Esophagus squamous epithelium (tissue), 5 donors: ENCODE measurements at places on chromosomes 6 and 20.

GRCh38 chr20:61596687-61597330 lies 344.7 kb downstream of the CDH4 start:
- no peak for DNase-seq

DNA sequence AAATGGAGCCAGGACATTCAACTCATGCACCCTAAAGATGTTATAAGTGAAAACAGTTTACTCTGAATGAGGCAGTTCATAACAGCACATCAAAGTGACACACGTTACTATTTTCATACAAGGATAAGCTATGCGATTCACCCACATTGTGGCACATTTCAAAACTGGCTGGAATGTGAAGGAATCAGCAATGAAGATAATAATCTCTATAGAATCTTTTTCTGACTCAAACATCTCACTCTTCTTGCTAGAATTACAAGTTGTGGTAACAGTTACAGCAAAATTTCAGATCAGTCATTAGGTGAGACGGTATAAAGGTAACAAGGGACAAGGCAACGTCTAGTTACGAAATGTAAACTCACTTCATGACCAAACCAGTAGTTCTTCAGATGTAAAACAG lies 17.5 kb downstream of the TMEM244 start:
- no peak for DNase-seq

DNA sequence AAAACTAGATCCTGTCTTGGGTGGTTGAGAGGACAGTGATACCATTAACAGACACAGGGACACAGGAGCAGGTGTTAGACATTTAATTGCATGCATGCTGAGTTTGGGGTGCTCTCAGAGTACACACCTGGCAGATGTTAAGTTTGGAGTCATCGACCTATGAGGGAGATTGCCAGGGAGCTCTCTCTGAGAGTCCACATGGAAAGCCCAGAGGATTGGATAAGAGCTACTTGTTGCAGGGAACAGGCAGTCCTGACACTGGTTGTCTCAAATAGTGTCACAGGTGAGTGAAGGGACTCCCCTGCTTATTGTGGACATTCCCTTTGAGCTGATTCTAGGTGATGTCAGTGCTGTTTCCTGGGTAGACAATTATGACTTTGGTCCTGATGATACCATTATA lies 3.1 kb downstream of the ATRN start:
- no peak for DNase-seq

DNA sequence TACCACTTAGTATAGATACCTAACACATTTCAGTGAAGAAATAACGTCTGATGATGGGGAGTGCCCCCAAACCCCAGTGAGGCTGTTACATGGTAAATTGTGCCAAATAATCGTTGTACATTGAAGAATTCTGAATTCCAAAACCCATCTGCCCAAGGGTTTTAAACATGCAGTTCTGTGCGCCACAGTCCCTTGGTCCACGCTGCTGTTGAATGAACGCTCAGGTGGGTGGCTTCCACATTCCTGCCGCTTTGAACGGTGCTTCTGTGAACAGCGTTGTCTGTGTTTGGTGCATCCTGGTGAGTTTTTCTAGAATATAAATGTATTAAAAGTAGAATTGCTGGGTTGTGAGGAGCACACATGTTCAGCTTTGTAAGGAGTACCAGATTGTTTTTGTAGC lies 2.9 kb downstream of the GID8 start:
- DNase-seq = no peak

DNA sequence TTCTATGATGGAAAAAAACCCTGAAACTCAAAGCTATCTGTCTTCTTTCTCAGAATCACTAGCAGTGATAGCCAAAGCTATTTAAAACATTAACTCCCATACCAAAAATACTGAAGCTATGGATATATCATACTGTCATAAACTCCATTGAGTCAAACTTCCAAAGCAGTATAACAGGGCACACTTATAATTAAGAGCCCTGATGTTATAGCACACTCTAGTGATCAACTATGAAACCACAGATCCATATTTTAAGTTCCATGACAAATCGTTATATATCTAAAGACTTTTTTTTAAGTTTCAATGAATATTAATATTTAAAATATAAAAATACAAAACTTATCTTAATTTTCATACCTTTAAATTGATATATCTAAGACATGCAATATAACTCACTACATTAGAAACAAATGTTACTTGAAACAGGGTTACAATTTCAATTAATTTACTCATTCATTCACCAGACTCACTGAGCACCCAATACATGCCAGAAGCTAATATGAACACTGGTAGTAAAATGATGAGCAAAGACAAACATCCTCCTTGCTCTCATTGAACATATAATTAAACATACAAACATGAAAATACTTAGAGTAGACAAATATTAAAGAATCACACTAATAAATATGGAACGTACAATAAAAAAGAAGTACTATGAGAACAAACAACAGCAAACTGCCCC lies 69.3 kb downstream of the IBTK start:
- no peak for DNase-seq

GRCh38 chr6:55998576-55998975 lies 123.2 kb upstream of the BMP5 start:
- DNase-seq = no peak

DNA sequence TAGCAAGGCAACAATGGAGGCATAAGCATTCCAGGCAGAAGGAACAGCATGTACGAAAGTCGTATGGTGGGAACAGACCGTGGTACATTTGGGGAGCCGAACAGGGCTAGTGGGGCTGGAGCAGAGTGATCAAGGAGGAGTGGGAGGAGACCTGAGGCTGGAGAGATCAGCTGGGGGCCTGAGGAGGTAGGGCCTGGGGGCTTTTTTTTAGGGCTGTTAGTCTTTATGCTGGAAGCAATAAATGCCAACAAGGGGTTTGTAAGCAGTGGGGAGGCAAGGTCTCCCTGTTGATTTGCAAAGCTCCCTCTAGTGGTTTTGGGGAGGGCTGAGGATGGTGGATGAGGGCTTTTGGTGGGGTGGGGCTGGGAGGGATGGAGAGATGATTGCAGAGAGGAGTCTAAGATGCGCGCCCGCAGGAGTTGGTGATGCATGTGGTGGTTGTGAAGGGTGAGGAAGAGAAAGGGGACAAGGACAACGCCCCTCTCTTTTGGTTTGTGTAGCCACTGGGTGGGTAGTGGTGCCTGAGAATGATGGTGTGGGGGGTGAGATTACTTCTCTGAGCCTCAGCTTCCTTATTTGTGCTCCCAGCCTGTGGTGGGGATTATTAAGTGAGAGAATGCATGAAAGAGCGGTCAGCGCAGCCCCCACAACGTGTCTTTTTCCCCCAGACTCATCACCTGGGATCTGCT lies 74.1 kb upstream of the TOX2 start:
- no peak for DNase-seq
